Endothelial cell of umbilical vein (primary cell): ENCODE measurements at places on chromosomes 11 and 22.

GRCh38 chr11:130671801-130672700, 223.6 kb downstream of the ADAMTS15 start:
- no peak for DNase-seq

- no peak for DNase-seq
Measured at GRCh38 chr11:23313001-23313400, 452.7 kb upstream of the CCDC179 start.

DNA sequence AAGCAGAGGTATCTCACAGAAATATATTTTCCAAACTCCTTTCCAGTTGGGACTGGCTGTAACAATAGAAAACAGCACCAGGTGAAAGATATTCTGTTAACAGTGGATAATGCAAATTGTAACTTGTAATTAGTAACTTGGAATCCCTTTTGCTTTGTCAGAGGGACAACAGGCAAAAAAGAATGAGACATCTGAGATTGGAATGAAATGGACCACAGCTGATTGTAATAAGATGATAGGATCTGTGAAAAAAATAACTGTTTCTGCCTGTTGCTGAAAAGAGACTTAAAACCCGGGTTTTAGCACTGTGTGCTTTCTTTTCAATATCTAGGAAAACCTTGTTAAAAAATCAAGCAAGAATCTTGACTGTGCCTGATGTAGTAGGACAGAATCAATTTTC, 655.7 kb downstream of the METTL15 start:
- DNase-seq, result no peak

DNA sequence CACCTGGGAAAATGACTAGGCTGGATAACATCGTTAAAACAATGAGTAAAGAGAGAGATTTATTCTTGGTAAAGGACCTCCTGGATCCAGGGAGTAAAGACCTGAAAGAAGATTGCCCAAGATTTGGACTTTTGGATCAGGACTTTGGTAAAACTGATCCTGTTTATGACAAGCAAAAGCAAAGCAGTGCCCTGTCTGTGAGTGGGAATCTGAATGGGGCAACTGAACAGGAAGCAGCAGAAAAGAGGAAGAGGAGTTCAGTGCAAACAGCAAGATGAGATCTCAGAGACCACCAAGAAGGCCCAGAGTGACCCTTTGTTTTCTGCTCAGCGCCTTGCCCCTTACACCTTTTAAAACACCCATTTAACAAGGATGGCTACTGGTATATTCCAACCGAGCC, 122.0 kb downstream of the VPREB1 start:
- DNase-seq, result no peak

DNA sequence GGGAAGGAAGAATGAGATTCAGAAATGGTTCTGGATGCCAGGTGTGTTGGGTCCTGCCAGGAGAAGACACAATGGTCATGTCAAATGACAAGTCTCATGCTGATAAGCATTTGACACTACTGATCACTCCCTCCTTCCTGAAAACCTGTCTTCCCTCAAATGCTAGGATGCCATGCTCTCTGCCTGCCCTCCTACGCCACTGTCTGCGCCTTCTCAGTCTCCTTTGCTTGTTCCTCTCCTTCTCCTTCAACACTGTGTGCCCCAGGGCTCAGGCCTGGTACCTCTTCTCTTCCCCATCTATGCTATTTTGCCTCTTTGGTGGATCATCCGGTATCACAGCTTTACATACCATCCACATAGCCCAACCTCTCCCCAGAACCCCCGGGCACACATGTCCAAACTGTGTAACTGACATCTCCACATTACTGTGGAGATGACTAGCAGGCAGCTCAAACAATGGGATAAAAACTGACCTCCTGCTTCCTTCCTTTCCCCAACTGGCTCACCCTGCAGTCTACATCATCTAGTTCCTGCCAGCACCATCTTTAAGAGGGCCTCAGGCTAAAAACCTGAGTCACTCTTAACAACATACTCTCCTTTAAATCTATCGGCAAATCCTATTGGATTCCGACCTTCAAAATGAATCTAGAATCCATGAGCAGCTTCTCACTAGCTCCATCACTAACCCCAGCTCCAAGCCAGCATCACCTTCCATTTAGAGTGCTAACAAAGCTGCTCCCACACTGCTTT, 8.2 kb downstream of the AP1B1 start:
- DNase-seq, result peak; percentile 66

GRCh38 chr22:28608546-28608945, 71.1 kb downstream of the TTC28 start:
- DNase-seq, result no peak

DNA sequence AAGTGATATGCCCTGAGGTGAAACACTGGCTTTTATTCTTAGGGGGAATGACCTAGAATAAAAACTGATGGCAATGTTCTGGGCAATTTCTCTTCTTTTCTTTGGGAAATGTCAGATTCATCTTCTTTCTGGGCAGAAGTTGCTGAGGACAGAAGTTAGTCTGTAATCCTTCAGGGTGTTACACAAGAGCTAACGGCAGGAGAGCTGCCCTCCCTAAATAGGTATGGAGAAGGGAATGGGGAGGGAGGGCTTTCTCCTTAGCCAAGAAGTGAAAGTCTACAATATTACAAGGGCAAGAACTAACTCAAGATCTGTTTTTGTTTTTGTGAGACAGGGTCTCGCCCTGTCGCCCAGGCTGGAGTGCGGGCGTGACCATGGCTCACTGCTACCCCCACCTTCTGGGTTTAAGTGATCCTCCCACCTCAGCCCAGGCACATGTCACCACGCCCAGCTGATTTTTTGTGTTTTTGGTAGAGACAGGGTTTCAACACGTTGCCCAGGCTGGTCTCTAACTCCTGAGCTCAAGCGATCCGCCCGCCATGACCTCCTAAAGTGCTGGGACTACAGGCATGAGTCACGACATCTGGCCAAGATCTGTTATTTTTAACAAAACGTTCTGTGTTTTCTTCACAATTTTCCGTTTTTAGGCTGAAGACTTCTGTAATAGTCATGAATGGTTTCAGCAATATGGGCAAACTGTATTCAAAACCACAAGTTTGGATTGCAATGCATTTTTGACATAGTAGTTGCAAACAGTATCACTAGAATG, 7.2 kb downstream of the PIWIL4 start:
- DNase-seq, result no peak
